ENCODE measurements at places on chromosomes 5 and 9. TPM values are rescaled to one million over a fixed set of nuclear protein-coding genes. Genes with fewer than 3 reads are reported as not detected.

DNA sequence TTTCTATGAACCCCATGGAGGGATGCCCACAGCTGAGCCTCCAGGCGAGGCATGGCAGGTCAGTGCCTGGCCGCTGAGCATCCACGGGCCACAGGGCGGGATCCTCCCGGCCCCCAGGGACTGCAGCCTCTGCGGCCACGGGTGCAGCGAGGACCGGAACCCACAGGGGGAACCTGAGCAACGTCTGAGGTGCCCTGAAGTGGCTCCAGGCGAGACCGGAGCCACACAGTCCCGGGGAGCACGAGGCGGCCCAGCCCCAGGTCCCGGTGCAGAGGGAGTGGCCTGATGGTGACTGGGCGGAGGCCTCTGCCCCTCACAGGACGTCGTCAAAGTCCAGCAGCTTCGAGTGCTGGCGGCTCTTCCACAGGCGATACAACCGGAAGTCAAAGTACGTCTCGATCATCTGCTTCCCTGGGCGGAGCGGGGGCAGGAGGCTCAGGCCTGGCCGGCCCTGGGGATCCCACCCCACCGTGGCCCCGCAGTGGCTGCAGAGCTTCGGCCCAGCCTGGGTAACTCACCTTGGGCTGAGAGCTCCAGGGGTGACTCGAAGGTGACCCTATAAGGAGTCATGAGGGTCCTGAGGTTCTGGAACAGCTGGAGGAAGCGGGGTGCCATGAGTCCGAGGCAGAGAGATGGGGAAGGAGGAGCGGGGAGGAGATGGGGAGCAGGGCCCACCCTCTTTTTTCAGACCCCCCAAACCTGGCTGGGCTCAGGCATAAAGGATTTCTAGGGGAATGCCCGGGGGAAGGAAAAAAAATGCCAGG is 8.1 kb upstream of the ENTPD8 start:
- no peak for DNase-seq

DNA sequence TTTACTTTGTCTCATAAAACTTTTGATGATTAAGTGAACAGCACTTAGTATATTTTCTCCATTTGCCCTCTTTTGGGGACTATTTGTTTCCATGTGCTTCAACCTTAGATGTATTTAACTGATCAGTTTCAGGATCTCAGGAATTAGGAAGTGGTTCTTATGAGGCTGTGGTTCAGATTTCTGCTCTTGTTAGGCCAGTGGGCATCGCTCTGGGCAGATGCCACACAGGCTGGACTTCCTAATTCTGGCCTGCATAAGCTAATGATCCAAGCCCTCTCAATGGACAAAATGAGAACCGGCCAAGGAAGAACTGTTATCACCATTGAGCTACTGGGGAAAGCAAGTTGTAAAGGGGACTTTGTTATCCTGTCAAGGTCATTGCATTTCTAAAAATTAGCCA is 6.9 kb downstream of the ARHGAP26 start:
- no peak for DNase-seq

DNA sequence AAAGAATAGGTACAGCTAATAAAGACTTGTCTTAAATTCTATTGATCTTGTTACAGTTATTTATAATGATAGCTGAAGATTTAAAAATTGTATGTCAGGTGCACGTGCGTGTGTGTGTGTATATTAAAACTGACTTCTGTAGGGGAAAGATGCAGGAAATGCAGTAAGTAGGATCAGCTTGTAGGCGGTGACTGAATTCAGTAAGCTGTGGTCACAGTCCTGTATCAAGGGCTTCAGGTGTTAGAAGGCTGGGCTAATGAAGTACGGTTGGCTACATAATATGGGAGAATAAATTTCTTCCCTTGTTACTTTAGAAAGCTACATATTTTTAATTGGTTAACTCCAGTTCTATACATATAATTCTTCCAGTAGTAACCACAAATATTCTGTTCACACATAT is 54.2 kb downstream of the LNPEP start:
- no peak for DNase-seq

ORM2 gene
- total RNA-seq: not detected

GRCh38 chr5:74409712-74410111 is 230.8 kb downstream of the ENC1 start:
- DNase-seq: no peak

DNA sequence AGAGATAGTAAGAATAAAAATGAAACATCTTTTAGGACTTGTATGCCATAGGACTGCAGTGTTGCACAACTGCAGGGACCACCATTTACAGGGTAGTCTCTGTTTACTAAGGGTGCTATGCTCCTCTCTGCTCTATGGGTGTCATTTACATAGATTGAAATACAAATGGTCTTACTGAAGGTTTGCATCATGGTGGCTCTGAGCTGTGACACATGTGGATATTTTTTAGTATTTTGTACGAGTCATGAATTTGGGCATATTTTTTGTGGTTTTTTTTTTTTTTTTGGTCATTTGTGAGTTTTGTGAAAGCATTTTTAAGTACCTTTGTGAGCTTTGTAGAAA is 47.4 kb downstream of the CSNK1G3 start:
- no peak for DNase-seq

GRCh38 chr9:20526500-20527319 is 95.6 kb downstream of the MLLT3 start:
- DNase-seq: no peak

DNA sequence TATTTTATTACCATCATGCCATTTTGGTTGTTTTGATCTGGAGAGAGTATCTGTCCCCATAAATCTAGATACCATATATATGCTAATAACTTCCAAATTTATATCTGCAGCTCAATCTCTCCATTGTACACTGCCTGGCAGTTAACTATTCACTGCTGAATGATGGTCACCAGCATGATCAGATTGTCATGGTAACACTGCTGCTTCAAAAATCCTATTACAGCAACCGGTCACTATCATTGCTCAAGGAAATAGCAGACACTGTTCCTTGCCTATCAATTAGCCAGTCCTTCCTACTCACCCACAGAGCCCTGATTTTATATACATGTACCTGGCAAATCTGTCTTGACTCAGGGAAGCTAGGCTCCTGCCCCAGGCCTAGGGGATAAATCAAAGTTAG is 11.5 kb downstream of the REEP5 start:
- no peak for DNase-seq

SPINK1 gene
- not detected for total RNA-seq

MYMK gene
- total RNA-seq: not detected

- no peak for DNase-seq
Measured at GRCh38 chr5:151071848-151072629, 8.8 kb downstream of the TNIP1 start.

ANKRD34B gene
- total RNA-seq: not detected

DNA sequence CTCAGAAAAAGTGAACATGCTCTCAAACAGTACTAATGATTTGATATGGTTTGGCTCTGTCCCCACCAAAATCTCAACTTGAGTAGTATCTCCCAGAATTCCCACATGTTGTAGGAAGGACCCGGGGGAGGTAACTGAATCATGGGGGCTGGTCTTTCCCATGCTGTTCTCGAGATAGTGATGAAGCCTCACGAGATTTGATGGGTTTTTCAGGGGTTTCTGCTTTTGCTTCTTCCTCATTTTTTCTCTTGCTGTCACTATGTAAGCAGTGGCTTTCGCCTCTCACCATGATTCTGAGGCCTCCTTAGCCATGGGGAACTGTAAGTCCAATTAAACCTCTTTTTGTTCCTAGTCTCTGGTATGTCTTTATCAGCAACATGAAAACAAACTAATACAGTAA is 401.3 kb downstream of the BNC2 start:
- no peak for DNase-seq

KCTD16 gene
- 0.25 TPM for total RNA-seq

DNA sequence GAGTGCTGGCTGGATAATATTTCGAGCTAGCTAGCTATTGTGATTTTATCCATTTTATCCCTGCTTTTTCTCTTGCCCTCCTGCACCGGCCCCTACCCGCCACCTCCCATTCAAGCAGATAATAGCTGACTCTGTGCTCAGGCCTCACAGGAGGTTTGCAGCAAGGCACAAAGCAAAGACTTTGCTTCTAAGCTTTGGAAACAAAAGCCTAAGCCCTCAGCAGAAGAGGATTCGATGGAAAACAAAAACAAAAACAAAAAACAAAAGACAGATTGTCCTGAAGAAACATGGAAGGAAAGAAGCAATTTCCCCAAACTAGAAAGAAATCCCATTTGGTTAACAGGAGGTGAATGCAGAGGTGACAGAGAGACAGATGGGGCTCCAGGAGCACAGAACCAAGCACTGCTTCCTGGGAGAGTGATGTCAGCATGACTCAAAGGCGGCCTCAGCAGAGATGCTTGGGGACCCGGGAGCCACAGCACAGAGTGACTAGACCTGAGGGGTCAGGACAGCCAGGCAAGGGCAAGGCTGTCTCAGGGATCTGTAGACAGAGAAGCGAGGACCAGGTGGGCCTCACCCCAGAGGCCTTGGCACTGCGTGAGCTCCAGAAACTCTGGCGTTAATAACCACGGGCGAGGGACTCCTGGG is 28.4 kb downstream of the MTX3 start:
- peak; percentile 81 for DNase-seq

- DNase-seq: no peak
Measured at GRCh38 chr5:140224658-140225057, 49.7 kb downstream of the CYSTM1 start.

DNA sequence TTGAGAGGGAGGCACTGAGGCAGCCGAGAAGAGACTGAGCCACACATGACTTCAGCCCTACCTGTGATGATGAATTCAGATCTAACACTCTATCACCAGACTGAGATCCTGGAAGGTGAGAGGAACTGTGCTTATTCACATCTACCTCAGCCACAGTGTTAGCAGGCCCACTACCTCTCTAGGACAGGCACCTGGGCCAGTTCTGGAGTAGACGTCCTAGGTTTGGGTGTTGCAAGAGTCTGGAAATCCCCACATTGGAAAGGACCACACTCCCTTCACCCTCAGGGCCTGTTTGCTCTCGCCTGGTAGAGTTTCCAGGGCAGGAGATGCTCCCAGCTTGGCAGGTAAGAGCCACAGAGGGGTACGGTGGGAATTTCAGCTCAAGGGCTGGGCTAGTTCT is 113.8 kb upstream of the CCL21 start:
- DNase-seq: no peak

DNA sequence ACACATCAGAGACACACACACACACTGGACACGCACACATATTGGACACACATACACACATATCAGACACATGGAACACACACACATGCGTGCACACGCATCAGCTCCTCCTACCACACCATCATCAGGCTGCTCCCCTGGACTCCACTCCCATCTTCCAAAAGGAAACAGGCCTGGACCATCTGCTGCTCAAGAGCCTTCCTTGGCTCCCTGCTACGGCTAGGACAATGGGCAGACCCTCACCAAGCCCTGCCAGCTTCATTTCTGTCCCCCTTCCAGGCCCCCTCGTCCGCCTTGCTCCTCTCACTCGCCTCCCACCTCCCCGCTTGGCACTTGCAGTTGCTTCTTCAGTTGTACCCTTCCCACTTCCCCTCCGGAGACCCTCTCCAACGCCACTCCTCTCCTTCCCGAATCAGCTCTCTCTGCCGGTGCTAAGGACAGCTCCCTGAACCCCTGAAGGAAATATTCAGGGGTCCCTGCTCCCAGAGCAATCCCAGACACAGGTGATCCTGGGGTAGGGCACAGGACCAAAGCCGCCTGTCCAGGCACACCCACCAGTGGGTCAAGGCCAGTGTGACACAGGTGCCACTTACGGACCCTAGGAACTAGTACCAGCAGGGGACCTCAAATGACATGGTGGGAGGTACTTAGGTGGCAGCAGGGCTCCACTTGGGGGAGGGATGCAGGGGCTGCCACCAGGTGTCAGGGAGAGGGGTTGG is 12.1 kb upstream of the LAMC3 start:
- no peak for DNase-seq

GRCh38 chr5:58360794-58361193 is 99.1 kb downstream of the PLK2 start:
- DNase-seq: no peak

GRCh38 chr5:24767086-24767485 is 122.3 kb upstream of the CDH10 start:
- no peak for DNase-seq

DNA sequence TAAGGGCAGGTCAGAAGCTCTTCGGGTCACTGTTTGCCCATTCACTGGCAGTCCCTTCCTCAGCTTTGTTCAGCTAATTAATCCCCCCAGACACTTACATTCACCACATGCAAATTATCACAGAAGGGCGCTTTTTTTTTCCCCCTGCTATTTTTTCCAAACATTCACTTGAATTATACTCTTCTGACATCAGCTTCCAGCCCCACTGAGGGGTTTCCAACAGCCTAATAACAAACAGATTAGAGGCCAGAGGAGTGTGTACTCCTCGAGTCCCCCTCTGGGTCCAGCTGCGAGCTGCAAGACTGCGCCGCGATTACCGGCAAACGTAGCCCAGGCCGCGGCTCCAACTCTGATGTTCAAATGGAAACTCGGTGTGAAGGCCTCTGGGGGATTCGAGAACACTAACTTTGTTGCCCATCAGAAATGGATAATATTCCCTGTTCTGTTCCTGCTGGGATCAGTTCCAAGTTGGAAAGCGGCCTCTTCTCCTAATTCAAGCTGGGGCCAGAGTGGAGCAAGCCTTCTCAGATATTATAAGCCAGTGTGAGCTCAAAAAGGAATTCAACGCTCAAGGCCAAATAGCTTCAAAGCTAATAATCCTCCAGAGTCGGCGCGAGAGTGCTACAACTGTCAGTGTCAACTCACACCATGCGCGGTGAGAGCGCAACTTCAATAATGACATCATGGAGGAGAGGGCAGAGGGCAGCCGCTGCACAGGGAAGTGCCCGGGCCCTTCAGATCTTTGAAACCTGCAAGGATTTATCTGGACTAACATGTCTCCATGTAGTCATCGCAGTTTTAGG is 560.8 kb downstream of the BNC2 start:
- no peak for DNase-seq

DNA sequence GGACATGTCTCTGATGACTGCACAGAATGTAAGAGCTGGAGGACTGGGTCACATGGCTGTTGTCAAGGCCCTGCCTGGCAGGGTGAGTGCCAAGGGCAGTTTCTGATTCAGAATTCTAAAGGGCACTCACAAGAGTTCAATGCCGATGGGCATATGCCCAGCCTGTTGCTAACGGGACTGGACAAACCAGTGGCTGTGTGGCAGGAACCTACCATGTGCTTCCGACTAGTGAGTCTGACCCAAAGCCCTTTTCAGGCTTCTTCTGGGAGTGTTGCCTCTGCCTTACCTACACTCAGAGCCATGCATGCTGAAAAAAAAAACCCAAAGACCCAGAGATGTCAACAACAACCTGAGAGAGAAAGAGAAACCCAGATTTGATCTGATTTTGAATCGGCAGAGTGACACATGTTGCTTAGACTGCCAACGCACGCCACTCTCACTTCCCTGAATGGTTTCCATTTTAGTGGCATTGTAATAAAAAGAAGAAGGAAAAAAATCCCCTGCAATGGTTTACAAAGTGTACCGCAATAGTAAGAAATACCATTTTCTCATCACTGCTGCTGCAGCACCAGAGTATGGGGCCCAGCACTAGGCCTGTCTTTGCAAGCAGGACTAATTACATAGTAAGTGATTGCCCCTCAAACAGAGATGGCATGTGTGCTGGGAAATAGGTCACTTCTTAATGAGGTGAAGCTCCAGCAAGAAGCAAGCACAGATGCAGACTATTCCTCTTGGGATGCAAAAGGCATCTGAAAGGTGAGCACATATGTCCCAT is 194.3 kb downstream of the PALM2AKAP2 start:
- DNase-seq: peak; percentile 81

SHC3 gene
- not detected for total RNA-seq

Measured in activated T-cell treated with anti-CD3 and anti-CD28 coated beads, Interleukin-2, amount 50 U/mL, for 72 hours (primary cell).